ENCODE measurements at places on chromosomes 11 and 22.

GRCh38 chr11:70134490-70134889, 56.4 kb downstream of the ANO1 start:
- DNase-seq: no peak

- DNase-seq: no peak
Measured at GRCh38 chr11:27717801-27718229, 17.6 kb upstream of the BDNF start.

DNA sequence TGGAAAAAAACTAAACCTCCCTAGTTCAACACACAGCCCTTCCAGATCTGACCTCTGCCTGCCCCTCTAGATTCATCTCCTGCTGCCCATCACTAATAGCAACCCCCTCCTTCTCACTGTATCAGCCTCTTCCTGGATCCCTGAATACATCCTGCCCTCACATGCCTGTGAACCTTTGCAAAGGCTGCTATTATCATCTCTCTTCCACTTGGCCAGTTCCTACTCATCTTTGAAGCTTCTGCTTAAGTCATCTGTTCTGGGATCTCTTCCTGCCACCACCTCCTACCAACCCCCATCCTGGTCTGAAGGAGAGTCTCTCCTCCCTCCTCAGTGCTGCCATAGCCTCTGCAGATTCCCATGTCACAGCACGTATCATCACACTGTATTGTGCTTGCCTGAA, 38.0 kb upstream of the AMOTL1 start:
- no peak for DNase-seq

DNA sequence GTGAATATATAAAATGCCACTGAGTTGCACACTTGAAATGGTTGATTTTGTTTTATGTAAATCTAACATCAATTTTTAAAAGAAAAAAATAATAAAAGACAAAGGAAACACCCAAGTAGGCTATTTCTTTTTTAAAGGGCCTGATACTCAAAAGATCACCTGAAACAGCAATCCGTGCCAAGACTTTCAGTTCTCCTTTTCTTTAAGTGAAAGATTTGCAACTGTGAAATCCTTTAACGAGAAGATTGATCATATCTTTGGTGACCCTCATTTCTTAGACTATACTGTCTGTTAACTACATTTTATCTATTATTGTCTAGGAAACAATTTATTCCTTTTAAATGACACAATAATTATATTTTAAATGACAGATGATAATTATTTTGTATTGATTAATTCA, 1841.5 kb downstream of the LRRC4C start:
- DNase-seq: no peak

GRCh38 chr11:396948-397548, 3.0 kb downstream of the PKP3 start:
- DNase-seq: no peak

DNA sequence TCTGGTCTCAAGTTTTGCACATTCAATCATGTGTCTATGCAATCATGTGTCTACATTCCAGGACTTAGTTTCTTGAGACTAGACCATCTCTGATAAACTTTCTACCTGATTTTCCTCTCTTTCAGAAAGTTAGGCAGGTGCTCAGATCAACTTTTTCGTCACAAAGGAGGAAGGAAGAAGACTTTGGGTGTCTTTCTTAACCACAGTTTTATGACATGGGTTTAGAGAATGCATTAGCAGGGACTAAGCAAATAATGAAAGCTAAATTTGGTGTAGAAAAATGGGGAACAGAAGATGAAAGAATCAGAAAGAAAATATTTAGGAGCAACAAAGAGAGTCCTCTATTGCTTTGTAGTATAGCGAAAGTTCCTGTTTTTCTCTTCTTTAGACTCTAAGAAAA, 7.7 kb upstream of the GLYATL1B start:
- DNase-seq: no peak

GRCh38 chr11:27385245-27385644, 22.2 kb upstream of the CCDC34 start:
- no peak for DNase-seq

DNA sequence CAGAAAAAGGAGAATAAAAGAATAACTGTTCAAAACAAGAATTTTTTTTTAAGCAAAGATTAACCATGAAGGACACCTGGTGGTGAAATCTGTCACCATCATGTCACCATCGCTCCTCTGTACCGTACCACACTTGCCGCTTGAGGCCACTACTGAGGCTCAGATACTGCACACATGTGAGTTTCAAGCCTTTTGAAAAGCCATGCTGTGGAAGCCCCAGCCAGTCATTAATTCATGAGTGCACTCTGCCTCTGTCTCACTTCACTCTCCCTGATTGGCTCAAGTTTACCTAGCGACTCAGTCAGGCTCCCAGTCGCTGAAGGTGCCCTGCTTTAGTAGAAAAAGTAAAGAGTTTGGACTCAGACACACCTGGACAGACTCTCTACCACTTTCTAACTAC, 6.6 kb upstream of the MS4A12 start:
- DNase-seq: peak; percentile 1

DNA sequence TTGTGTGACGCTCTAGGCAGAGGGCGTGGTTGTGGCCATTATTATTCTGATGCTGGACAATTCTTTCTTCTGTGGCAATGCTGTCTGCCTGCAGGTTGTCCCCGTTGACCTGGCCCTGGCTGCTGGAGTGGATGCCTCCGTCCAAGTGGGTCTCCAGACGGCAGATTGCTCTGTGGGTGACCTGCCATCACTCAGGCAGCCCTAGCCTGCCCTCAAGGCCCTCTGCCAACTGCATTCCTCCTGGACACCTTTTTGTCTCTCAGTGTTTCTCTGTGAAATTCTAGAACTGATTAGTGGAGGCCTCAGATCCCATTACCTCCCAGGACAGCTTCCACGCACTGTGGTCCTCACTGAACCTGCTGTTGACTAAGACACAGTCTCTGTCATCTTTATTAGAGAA, 86.7 kb downstream of the TBC1D22A start:
- DNase-seq: no peak

GRCh38 chr11:107131756-107132155, 113.5 kb upstream of the GUCY1A2 start:
- no peak for DNase-seq

- no peak for DNase-seq
Measured at GRCh38 chr11:117986981-117987574, 884 bp downstream of the IL10RA start.

DNA sequence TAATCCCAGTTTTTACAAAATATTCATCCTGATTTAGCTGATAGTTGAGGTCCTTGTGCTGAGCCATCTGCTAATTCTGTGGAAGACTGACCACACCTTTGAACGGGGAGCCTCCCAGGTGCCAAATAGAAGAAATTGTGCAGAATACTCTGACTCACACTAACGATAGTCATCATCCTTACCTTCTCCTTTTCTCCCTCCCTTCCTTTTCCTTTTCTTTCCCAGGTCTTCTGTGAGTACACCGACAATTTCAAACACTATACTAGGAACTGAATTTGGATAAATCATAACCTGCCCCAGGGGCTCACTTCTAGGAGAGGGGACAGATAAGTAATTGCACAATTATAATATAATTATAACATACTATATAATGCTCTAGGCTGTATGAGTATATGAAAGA, 73.1 kb upstream of the CTSC start:
- DNase-seq: no peak

- DNase-seq: no peak
Measured at GRCh38 chr11:107956543-107956942, 28.3 kb downstream of the RAB39A start.

DNA sequence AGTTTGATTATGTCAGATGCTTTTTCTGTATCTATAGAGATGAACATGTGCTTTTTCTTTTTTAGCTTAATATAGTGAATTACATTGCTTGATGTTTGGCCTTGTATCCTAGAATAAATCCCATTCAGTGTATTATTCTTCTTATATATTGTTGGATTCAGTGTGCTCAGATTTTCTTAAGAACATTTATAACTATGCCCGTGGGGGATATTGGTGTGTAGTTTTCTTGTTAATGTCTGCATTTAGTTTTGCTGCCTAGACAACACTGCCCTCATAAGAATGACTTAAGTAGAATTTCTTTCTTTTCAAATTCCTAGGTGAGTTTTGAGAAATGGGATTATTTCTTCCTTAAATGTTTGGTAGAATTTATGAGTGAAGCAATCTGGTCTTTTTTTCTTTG, 98.5 kb downstream of the TMEM135 start:
- no peak for DNase-seq

DNA sequence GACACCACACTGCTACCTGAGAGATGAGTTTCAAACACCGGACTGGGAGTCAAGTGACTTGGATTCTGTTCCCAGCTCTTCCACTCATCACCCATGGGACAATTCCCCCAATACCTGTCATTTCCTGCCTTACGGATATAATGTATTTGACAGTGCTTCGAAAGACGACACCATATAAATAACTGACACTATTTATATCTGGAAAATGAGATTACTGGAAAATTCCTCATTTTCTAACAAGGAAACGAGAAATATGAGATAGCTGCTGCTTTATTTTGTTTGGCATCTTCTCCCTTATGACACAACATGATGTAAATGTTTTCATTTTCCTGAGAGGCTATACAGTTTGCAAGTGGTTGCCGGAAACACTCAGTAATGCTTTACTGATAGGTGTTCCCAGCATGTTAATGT, 8.6 kb downstream of the HSCB start:
- peak; percentile 89 for DNase-seq

DNA sequence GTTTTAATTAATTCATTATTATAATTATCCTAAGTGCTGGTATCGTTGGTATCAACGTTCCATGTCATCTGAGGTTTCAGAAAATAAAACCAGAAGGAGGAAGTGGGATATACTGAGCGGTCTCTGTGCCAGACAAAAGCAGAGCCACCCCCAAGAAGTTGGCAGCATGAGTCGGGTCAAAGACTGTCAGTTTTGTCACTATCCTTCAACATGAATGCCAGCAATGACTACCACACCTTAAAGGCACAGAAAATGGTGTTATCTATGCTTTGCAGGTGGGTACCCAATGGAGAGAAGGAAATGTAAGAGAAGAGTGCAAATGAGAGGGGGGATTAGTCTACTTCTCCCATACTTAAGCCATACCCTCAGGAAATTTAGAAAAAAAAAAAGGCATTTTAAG, 408.5 kb downstream of the OPCML start:
- no peak for DNase-seq

- no peak for DNase-seq
Measured at GRCh38 chr11:65920372-65920802, 1.2 kb downstream of the DRAP1 start.

DNA sequence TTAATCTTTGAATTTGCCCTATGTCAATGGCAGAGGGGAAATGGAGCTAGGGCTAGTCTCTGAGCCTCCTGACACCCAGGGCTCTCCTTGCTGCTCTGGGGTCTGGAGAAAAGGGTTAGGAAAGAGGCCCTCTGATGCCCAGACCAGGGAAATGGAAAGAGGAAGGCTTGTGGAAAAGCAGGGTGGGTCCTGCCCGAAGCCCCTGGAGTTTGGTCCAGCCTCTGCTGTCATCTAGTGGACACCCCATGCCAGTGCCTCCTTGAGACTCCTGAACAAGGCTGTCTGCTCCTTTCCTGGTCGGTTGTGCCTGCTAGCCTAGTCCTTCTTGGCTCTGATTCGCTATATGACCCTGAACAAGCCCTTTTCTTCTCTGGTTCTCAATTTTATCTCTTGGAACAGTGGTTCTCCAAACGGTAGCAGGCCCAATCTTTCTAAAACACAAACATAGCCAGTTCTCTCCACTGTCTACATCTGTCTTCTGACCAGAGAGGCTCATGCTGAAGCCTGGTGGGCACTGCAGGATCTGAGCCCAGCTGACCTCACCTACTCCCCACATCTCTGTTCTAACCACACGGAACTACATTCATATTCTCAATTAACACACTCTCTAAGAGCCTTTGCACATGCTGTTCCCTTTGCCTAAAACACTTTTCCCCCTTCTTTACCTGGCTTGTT, 8.8 kb upstream of the PLA2G3 start:
- peak; percentile 54 for DNase-seq

DNA sequence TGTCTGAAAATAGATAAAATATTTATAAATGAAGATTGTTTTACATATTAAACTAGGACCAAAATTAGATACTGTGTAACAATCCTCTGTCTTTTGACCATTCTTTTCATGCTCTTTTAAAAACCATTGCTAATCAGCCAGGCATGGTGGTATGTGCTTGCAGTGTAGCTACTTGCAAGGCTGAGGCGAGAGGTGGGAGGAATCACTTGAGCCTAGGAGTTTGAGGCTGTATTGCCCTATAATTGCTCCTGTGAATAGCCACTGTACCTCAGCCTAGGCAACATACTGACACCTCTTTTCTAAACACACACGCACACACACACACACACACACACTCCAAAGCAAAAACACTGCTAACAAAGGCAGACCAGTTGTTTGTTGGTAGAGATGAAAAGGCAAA, 259.2 kb downstream of the JRKL start:
- no peak for DNase-seq

GRCh38 chr11:73229896-73230875, 12.1 kb downstream of the P2RY2 start:
- DNase-seq: no peak

DNA sequence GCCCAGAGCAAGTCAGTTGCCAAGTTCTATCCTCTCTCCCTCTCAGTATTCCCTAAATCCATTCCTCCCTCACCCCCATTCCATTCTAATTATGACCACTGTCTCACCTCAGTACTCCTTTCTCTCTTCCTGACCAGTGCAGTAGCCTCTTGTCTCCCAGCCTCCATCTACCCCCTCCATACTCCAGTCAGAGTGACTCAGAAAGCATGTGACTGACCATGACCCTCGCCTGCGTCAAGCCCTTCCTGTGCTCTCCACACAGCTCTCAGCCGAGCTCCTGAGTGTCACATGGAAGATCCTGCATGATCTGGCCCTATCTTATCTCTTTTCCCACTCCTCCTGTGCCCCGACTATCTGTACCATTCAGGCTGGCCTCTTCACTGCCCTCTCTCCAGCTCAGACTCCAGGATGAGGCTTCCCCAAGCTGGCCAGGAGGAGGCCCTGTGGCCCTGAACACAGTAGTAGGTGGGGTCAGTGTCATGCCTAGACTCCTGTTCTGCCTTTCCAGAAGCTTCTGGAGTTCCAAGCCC, 42.6 kb downstream of the NEU3 start:
- peak; percentile 33 for DNase-seq

- DNase-seq: no peak
Measured at GRCh38 chr11:6414874-6415328, 4.0 kb downstream of the APBB1 start.

DNA sequence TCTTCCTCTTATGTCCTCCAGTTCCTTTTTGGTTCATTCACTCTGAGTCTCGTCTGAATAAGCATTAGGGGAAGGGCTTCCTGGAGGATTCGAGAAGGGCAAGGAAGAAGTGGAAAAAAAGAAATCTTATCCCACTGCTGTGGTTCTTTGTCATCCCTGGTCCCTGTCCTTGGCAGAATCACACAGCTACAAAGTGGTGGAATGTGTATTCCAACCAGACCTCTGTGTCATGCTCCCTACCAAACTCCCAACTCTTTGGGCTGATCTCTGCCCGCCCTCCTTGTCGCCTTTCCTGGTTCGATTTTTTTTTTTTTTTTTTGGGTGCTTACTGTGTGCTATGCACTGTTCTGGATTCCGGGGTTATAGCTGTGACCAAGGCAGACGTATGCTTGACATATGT, 61.0 kb downstream of the TEAD1 start:
- no peak for DNase-seq
